Smooth muscle cell of the umbilical artery (primary cell): ENCODE measurements at places on chromosomes 1 and 21. TPM values are rescaled to one million over a fixed set of nuclear protein-coding genes. Genes with fewer than 3 reads are reported as not detected.

Gene ATP1A4
- not detected in 2 replicates for total RNA-seq

Gene LRRC8C
- 3.9 and 13.2 TPM in 2 replicates for total RNA-seq

Gene TMEM240
- total RNA-seq, result 2.4 and 2.9 TPM in 2 replicates

Gene NBPF6
- total RNA-seq, result not detected in 2 replicates

Gene RXFP4
- total RNA-seq, result 0.30 TPM in 1 of 2 replicates, not detected in the other

Gene THEM5
- not detected in 2 replicates for total RNA-seq

Gene BSND
- total RNA-seq, result not detected in 2 replicates

Gene DENND1B
- total RNA-seq, result 8.3 and 10.5 TPM in 2 replicates

Gene FCRLB
- total RNA-seq, result 0.89 and 3.7 TPM in 2 replicates

Gene ITSN1
- 65.3 and 84.8 TPM in 2 replicates for total RNA-seq

Gene ZBTB7B
- 16.0 and 19.7 TPM in 2 replicates for total RNA-seq

Gene CYP2J2
- under 0.01 and 0.32 TPM in 2 replicates for total RNA-seq

Gene ASB17
- total RNA-seq, result not detected in 2 replicates

Gene RYR2
- total RNA-seq, result under 0.01 TPM in 2 replicates

Gene PLEKHO1
- total RNA-seq, result 38.6 and 49.7 TPM in 2 replicates

Gene LCE2A
- not detected in 2 replicates for total RNA-seq

Gene NME7
- 28.1 and 34.7 TPM in 2 replicates for total RNA-seq

Gene G0S2
- total RNA-seq, result 23.6 and 49.0 TPM in 2 replicates

Gene GRIK1
- not detected in 2 replicates for total RNA-seq

Gene SERPINC1
- 0.30 TPM in 1 of 2 replicates, not detected in the other for total RNA-seq

Gene S100A7A
- not detected in 2 replicates for total RNA-seq

Gene CD1D
- total RNA-seq, result 0.51 and 3.0 TPM in 2 replicates

Gene TDRD10
- not detected in 2 replicates for total RNA-seq

Gene EPRS1
- 209 and 288 TPM in 2 replicates for total RNA-seq

Gene GBP4
- total RNA-seq, result 0.32 and 3.9 TPM in 2 replicates

Gene TMCO1
- total RNA-seq, result 67.2 and 97.7 TPM in 2 replicates

Gene BATF3
- total RNA-seq, result 0.42 and 0.59 TPM in 2 replicates

Gene SGIP1
- total RNA-seq, result 4.4 and 5.6 TPM in 2 replicates

Gene RRP1B
- 19.3 and 33.3 TPM in 2 replicates for total RNA-seq

Gene VSIG8
- 0.23 TPM in 1 of 2 replicates, not detected in the other for total RNA-seq

Gene RGS5
- 11.0 and 33.9 TPM in 2 replicates for total RNA-seq

Gene HSD3B2
- not detected in 2 replicates for total RNA-seq

Gene SELENBP1
- 11.2 and 14.6 TPM in 2 replicates for total RNA-seq

Gene SLC26A9
- not detected in 2 replicates for total RNA-seq

Gene SLC19A1
- 3.6 and 9.2 TPM in 2 replicates for total RNA-seq

Gene FYB2
- total RNA-seq, result not detected in 2 replicates

Gene YARS1
- total RNA-seq, result 148 and 158 TPM in 2 replicates

Gene CLDN17
- not detected in 2 replicates for total RNA-seq

Gene RAB3B
- 5.3 and 31.8 TPM in 2 replicates for total RNA-seq

Gene TP53BP2
- 36.8 and 58.9 TPM in 2 replicates for total RNA-seq
